ENCODE measurements at places on chromosomes 16 and 17.

GRCh38 chr16:4190712-4191333 lies 51.1 kb downstream of the SRL start:
- DNase-seq, result no peak

- DNase-seq, result no peak
Measured at GRCh38 chr16:883340-883739, 82.8 kb upstream of the GNG13 start.

DNA sequence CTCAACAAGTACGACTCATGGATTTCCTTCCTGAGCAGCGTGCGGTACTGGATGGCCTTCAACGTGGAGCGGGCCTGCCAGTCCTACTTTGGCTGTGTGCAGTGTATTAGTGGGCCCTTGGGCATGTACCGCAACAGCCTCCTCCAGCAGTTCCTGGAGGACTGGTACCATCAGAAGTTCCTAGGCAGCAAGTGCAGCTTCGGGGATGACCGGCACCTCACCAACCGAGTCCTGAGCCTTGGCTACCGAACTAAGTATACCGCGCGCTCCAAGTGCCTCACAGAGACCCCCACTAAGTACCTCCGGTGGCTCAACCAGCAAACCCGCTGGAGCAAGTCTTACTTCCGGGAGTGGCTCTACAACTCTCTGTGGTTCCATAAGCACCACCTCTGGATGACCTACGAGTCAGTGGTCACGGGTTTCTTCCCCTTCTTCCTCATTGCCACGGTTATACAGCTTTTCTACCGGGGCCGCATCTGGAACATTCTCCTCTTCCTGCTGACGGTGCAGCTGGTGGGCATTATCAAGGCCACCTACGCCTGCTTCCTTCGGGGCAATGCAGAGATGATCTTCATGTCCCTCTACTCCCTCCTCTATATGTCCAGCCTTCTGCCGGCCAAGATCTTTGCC lies 9.0 kb downstream of the HAS3 start:
- DNase-seq, result no peak

GRCh38 chr17:60165971-60166370 lies 16.2 kb downstream of the CA4 start:
- DNase-seq, result no peak

DNA sequence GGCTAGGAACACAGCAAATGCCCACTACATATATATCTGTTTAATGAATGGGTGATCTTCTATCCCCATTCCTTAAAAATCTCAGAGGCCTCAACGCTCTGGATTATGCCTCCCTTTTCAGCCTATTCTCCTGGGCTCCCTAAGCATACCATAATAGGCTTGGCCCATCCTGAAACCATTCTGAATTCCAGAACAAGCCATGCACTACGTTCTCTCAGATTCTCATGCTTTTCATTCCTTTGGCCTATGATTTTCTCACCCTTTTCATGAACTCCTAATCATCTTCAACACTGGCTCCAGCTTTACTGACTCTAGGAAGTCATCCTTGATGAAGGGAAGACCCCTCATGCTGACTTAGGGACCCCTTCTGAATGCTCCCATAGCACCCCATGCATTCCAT lies 71.1 kb downstream of the RPGRIP1L start:
- no peak for DNase-seq

GRCh38 chr16:20937736-20938135 lies 37.2 kb downstream of the LYRM1 start:
- DNase-seq, result no peak

GRCh38 chr17:61361084-61361483 lies 38.6 kb upstream of the TBX2 start:
- no peak for DNase-seq

DNA sequence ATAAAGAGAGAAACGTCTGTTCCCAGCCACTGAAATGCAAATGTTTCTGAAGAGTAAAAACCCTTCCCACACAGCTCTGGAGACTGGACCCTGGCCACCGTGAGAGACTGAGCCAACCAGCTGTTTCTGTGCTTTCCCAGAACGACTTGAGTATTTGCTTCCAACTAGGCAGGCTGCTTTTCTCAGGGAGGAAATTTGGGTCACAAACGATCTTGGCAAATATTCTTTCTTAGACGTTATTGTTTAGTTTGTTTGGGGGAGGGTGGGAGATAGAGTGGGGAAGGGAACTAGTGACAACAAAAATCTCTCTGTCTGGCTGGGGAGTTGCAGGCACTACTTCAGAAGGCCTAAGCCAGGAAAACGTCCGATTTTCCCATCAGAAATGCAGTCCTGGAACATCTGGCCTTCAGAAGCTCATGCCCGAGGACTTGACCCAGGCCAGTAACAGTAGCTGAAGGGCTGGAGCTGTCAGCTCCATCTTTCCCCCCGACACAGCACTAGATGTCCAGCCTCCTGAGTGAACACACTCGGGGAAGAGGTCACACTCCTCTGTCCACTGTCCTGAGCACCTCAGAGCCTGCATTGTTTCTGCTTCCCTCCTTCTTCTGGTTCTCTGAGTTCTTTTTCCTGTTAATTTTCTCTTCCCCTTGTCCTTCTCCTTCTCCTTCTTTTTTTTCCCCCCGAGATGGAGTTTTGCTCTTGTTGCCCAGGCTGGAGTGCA lies 4.0 kb downstream of the CCDC92B start:
- peak; percentile 6 for DNase-seq

GRCh38 chr16:84144859-84145639 lies at the start of the genes DNAAF1 and HSDL1:
Gene DNAAF1 (plus strand): TSS chr16:84145308. CDS start chr16:84145441, 133 bp downstream.
Gene HSDL1 (minus strand): TSS chr16:84145177. CDS start chr16:84131321, 13,856 bp downstream.
- peak; percentile 70 for DNase-seq

GRCh38 chr16:84098939-84099338 lies 17.8 kb downstream of the MBTPS1 start:
- no peak for DNase-seq

DNA sequence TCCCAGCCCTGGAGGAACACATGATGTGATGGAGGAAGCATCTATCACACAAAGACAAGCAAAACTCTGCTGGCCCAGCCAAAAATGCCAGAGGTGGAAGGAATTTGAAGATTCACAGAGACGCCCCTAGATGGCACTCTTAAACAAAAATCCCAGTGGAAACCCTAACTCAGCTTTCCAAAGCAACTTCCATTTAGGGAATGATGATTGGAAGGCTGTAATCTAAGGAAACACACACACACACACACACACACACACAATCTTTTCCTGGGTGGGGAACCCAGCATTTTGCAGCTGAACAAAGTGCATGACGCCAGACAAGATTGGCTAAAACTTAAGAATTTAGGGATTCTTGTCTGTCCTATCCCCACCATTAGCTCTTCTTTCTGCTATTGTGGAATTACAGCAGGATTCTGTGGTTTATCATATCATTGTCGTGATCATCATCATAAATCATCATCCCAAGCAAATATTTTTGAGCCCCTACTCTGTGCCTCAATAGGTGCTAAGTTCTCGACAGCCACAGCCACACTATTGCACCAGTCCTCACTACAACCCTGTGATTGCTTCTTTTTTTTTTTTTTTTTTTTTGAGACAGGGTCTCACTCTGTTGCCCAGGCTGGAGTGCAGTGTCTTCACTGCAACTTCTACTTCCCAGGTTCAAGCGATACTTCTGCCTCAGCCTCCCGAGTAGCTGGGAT lies 1.6 kb upstream of the LDAF1 start:
- peak; percentile 40 for DNase-seq

DNA sequence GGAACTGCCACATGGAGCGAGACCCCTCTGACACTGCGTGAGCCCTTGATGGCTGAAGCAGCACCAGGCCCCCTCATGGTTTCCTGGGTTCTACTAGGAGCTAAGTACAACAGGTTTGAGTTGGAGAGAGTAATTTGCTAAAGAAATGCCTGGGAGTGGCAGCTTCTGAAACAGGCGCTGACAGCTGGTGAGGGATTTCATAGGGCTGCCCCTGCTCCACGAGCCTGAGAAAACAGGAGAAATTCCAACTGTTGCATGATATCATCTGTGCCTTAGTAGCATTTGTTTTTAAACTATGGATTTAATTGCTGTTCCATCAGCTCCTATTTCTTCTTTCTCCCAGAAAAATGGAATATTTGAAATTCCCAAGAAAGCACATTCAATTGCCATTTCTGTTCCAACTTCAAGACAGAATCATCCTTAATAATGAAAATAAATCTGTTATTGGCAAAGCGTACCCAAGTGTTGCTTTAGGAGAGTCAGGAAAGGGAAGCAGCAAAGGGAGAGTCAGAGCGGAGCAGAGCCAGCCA lies 78.8 kb upstream of the ANKFN1 start:
- no peak for DNase-seq

DNA sequence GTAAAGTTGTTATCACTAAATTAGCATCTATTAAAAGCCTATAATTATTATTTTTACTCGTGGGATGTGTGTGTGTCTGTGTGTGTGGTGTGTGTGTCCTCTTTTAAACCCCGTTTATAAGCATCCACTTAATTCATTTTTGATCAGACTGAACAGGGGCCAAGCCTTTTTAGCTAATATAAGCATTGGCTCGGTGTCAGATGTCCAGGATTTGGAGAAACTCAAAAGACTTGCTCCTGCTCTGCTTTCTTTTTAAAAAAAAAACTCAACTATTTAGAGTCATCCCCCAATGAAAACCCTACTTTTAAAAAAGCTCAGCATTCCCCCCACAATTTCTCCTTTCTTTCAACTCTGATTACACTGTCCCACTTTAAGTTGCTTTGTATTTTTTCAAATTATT lies 459.3 kb upstream of the MAF start:
- no peak for DNase-seq

- no peak for DNase-seq
Measured at GRCh38 chr17:81551458-81552243, 502 bp downstream of the FAAP100 start.

GRCh38 chr17:8144401-8145231 lies 7.6 kb downstream of the PER1 start:
- no peak for DNase-seq

DNA sequence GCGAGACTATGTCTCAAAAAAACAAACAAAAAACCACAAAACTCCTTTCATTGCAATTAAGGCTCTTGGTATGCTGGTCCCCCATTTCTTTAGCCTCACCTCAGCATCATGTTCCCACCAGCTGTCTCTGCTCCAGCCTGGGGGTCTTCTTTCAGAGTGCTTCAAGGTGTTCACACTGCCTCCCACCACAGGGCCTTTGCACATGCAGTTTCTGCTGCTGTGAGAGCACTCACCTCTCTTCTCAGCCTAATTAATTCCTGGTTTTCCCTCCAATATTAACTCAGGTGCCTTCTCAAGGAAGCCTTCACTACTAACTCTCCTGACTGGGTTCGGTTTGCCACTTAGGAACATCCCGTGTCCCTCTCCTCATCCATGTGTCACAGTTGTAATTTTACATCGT lies 15.9 kb upstream of the PIK3R6 start:
- no peak for DNase-seq

DNA sequence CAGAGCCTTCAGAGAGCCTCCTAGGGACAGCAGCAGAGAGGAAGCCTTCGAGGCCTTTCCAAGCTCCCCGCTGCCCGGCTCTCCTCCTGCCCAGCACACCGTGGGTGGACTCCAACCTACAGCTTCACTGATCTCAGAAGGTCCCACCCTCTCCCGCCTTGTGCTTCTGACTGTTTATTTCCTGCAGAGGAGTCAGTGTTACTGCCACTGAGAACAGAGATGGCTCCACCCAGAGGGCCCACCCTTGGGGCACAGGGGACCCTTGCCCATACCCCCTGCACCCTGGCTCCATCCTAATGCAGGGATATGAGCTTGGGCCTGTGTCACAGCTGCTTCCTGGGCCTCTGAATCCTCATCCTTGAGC lies 52.8 kb upstream of the TOB1 start:
- DNase-seq, result no peak

DNA sequence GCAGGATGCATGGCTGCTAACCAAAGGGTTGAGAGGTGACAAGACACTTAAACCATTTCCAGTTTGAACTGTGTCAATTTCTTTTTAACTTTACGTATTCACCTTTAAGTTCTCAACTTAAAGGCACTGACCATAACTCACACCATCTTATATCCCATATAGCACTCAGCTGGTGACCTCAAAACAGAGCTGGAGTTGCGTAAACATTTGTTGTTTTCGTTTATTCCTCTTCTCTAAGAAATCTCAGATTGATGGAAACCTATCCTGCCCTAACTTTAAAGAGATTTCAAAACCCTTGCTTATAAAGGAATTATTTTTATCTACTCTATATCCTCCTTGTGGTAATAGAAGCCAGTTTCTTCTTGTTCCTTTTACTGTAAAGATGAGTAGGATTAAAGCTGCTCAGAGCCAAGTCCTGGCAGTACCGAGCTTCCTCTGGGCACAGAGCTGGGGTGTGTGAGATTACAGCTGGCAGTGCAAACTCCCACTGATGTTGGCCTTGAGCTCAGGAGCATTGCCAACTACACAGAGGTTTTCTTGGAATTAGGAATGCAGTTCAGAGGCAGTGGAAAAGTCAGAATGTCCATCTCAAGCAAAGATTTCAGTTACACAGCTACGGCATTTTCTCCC lies 1.3 kb downstream of the KCTD2 start:
- DNase-seq, result no peak
